Neural crest cell (in vitro differentiated cells): ENCODE measurements at places on chromosomes 7 and 10. TPM values are rescaled to one million over a fixed set of nuclear protein-coding genes. Genes with fewer than 3 reads are reported as not detected.
A peak's percentile ranks its signal among the peaks of the same experiment; 100 is the strongest.

GRCh38 chr7:44291066-44291732 lies 34.2 kb downstream of the CAMK2B start:
- peaks cover 18% of the 10 kb centered on the region for H3K27me3 ChIP-seq
- no peak for DNase-seq
- H3K4me3 ChIP-seq, result no peak overlapping the region
- no peaks in the 10 kb centered on the region for H3K36me3 ChIP-seq

DNA sequence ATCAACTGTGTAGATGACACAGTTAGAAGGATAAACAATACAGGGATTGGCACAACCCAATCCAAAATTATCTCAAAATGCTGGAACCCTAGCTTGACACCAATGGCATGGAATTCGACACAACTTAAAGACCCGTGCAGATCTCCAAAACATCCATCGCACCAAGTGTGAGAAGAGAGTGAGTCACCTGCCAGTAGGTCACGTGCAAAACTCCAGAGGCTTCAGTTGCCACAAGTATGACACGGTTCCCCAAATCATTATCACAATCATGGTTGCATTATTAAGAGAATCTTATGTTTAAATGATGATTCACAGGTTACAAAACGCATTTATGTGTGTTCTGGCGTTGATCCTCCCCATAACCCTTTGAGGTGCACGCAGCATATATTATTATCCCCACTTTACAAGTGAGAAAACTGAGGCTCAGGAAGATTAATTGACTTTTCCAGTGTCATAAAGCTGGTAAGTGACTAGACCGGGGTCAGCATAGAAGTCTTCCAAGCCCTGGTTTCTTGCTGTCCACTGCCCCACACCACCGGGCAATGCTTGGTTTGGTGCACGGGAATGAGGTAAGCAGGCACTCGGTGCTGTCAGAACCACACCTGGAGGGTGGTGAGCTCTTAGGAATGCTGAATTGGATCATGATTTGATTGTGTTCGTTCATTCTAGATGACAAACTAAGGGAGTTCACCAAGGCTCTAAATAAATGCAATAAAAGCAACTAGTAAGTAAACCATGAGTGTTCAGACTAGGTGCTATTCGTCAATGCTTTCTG lies 23.6 kb upstream of the STK17A start:
- DNase-seq, result no peak
- H3K27ac ChIP-seq, result no peak overlapping the region
- H3K36me3 ChIP-seq, result no peaks in the 10 kb centered on the region
- H3K4me3 ChIP-seq, result no peak overlapping the region
- no peaks in the 10 kb centered on the region for H3K4me1 ChIP-seq

DNA sequence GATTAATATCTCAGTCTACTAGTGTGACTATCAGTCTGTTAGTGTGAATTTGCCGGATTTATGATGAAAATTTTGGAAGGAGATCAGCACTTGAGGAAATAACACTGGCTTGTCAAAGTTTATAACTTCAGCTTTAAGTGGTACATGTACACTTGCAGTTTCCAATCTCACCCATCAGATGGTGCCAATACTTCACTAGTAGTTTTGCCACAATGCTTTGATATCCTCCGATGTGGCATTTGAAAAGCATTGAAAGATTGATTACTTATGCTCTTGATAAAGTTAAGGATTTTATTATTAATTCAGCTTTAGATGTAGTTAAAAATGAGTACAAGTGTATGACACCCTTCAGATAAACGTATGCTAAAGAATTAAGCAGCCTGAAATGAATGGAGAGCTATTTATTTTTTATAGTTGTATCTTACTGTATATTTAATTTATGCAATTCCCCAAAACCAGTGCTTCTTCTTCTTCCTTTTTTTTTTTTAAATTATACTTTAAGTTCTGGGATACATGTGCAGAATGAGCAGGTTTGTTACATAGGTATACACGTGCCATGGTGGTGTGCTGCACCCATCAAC lies 98.2 kb downstream of the ANLN start:
- no peaks in the 10 kb centered on the region for H3K4me1 ChIP-seq
- no peak overlapping the region for H3K27ac ChIP-seq
- no peak for DNase-seq
- H3K36me3 ChIP-seq, result no peaks in the 10 kb centered on the region

GRCh38 chr10:94239696-94240095 lies 123.0 kb downstream of the NOC3L start:
- H3K27me3 ChIP-seq, result no peaks in the 10 kb centered on the region
- H3K4me3 ChIP-seq, result no peak overlapping the region
- no peaks in the 10 kb centered on the region for H3K36me3 ChIP-seq
- no peak for DNase-seq

DNA sequence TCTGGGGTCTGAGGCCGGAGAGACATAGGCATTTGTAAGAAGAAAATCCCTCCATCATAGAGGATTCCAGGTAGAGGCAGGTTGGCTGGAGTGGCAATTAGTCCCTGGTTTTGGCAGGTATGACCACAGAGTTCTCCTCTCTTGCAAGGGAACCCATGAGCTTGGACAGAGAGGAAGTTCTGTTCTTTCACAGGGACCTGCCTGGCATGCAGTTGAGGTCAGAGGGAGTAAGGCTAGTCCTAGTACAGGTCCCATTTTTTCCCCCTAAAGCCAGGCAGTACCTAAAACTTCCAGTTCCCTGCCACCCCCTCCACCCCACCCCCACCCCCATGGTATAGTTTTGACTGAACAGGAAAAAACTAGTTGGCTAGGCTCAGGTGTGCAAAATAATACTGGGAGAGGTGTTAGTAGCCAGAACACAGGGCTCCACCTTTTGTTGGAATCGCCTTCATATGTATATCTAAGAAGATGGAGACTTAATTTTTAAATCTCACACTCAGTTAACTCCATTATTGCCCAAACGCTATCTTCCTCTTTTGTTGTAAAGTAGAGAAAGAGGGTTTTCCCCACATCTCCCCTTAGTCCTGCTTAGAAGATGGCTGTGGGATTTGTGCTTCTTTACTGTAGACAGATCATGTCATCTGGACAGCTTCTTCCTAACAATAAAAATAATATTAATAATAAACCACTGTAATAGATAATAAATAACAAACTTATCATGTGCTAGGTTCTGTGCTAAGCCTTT lies 188.1 kb downstream of the TCF7L2 start:
- H3K27ac ChIP-seq, result no peak overlapping the region
- H3K4me1 ChIP-seq, result peaks cover 47% of the 10 kb centered on the region
- peaks cover 45% of the 10 kb centered on the region for H3K27me3 ChIP-seq
- no peak overlapping the region for H3K4me3 ChIP-seq
- no peak for DNase-seq
- peaks cover 2% of the 10 kb centered on the region for H3K36me3 ChIP-seq

DNA sequence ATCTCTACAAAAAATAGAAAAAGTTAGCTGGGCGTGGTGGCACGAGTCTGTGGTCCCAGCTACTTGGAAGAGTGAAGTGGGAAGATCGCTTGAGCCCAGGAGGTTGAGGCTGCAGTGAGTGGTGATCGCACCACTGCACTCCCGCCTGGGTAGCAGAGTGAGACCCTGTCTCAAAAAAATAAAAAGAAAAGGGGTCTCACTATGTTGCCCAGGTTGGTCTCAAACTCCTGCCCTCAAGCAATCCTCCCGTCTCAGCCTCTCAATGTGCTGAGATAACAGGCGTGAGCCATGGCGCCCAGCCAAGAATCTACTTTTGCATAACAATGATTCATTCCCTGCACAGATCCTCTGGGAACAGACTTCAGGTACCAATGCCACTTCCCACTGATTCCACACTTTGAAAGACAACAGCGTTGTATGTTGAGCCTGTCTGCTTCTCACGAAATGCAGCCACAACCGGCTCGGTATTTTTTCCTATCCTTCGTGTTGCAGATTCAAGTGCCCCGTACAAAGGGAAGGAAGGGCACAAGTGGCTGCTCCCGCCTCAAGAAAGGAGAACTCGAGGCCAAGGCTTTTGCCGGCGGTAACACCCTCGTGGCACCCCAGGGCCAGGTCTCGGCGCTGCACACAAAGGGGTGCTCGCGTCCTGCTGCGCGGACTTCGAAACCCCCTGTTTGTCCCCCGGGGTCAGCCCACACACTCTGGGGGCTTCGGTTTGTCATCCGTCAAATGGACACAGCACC lies 745 bp downstream of the DAGLB start:
- DNase-seq, result peak; percentile 15
- H3K27ac ChIP-seq, result peak overlapping the region; percentile 96
- peaks cover 13% of the 10 kb centered on the region for H3K36me3 ChIP-seq
- H3K27me3 ChIP-seq, result no peaks in the 10 kb centered on the region
- peaks cover 25% of the 10 kb centered on the region for H3K4me1 ChIP-seq

DNA sequence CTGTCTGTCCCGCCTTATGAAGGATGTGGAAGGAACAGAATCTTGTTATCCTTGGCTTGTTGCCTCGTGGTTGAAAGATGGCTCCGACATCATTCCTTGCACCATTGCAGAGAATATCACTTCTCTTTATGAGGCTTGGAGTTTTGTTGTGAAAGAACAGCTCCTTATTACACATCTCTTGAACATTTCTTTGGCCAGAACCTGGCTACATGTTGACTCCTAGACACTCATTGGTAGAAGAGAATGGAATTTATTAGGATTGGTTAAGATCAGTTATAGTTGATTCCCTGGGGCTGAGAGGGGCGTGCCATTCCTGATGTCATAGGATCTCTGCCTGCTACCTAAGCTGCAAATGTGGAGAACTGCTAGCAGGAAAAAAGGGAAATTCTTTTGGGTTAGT lies 180.5 kb upstream of the CTBP2 start:
- H3K36me3 ChIP-seq, result no peaks in the 10 kb centered on the region
- H3K27me3 ChIP-seq, result no peaks in the 10 kb centered on the region
- no peak for DNase-seq
- no peak overlapping the region for H3K4me3 ChIP-seq
- peaks cover 4% of the 10 kb centered on the region for H3K4me1 ChIP-seq
- no peak overlapping the region for H3K27ac ChIP-seq

DNA sequence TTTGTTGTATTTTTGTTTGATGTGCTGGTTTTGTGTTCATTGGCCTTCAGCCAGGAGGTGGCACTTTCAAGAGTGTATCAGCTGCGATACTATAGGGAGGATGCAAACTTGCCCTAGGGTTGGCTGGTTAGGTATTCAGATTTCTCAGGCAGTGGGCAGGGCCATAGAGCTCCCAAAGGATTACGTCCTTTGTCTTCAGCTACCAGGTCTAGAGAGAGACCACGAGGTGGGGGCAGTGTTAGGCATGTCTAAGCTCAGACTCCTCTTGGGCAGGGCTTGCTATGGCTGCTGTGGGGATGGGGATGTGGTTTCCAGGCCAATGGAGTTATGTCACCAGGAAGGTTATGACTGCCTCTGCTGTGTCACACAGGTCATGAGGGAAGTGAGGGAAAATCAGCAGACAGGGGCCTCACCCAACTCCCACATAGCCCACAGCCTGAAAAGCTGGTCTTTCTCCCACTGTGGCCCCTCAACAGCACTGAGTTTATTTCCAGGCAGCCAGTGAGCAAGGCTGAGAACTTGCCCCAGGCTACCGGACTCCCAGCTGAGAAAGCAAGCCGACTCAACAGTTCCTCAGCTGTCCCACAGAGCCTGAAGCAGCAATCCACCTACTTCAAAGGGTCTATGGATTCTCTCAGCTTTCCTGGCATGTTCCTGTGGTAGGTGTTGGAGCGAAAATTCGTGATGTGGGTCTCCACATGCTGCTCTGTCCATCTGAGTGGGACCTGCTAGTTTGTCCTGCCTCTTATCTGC lies 227.4 kb upstream of the COBL start:
- no peak overlapping the region for H3K4me3 ChIP-seq
- no peaks in the 10 kb centered on the region for H3K4me1 ChIP-seq
- DNase-seq, result no peak
- H3K27ac ChIP-seq, result no peak overlapping the region
- H3K36me3 ChIP-seq, result no peaks in the 10 kb centered on the region

DNA sequence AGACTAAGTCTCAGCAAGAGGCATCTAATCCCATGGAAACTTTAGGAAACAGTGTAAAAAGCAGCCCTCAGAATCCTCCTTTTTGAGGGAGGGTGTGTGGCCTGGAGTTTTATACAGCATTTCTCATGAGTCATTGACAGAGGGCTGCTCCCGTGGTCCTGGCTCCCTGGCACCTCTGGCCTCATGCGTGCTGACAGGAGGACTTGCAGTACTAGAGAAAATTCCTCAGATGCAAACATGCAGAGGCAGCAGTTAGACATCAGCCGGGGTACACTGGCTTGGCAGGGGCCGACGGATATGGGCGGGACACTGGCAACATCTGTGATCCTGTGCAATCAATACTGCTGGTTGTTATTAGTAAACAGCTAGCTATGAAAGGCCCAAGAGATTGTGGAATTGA lies 925.1 kb upstream of the CELF2 start:
- H3K36me3 ChIP-seq, result no peaks in the 10 kb centered on the region
- H3K27me3 ChIP-seq, result no peaks in the 10 kb centered on the region
- no peak overlapping the region for H3K27ac ChIP-seq

GRCh38 chr10:83553366-83553765 lies 585.9 kb upstream of the GHITM start:
- no peak for DNase-seq
- peaks cover under 1% of the 10 kb centered on the region for H3K36me3 ChIP-seq
- H3K27me3 ChIP-seq, result no peaks in the 10 kb centered on the region
- no peaks in the 10 kb centered on the region for H3K4me1 ChIP-seq
- no peak overlapping the region for H3K4me3 ChIP-seq

Gene IKZF1
- 5.9 and 8.5 TPM in 2 replicates for total RNA-seq

Gene NKX1-2
- total RNA-seq, result not detected in 2 replicates

Gene IFIT1B
- not detected in 2 replicates for total RNA-seq

Gene DLG5
- total RNA-seq, result 82.2 and 87.3 TPM in 2 replicates

Gene CTBP2
- total RNA-seq, result 127 TPM in 2 replicates
